LoVo (cell line): ENCODE measurements at places on chromosomes 16 and 17.

GRCh38 chr17:48213797-48214196 is 106.2 kb downstream of the SNX11 start:
- no peak for DNase-seq

DNA sequence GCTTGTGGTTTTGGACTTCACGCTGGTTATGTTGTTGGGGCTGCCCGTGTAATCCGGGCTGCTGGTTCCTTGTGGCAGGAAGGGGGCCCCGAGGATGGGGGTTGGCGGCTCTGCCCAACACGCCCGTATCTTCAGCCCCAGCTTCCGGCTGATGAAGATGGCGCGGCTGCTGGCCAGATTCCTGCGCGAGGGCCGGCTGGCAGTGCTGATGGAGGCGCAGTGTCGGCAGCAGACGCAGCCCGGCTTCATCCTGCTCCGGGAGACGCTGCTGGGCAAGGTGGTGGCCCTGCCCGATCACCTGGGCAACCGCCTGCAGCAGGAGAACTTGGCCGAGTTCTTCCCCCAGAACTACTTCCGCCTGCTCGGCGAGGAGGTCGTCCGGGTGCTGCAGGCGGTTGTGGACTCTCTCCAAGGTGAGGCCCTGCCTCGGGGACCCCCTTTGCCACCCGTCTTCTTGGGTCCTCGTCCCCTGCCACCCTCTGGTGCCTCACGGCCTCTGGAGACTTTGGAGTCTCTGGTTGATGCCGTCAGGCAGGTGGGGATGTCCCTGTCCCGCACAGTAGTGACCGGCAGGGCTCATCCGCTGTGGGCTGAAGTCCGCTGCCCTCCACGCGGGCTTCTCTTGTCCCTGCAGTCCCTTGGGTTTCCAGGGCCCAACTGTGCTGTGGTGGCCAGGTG is 2.2 kb downstream of the TELO2 start:
- DNase-seq = no peak

DNA sequence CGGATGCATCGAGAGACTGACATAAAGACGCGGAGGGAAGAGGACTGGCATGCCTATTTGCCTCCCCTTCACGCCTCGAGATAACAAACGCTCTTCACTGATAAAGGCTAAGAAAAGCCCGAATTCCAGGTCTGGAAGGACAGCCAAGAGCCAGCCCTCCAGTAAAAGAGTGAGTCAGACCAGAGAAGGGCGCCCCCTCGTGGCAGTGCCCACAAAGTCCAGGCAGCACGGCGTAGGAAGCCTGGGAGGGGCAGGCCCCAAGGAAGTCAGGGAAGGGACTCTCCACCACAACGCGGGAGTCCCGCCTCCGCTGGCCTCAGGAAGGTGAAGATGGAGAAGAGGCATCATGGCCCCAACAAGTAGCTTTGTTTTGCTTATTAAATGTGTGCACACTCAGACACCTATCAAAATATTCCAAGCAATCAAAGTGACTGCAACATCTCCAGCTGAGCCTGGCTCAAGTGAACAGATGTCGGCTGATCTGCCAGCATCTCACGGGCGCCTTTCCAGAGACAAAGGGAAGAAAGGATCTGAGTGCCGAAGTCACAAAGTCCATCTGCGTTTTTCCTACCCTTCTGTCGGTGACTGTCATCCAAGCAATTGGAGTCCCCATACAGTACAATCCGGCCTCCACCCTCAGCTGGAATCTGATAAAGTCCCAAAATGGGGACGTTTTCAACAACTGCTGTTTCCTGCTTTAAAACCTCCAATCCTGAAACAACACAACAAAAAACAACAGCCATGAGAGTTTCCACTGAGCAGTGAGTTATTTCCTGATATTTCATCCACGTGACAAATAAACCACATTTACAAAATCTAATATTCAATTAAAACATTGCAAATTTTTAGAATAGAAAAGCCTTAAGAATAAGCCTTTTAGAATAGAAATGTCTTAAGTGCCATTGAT is 20.4 kb upstream of the SLC38A8 start:
- DNase-seq = peak; percentile 49

GRCh38 chr17:59762049-59762823 is 54.8 kb downstream of the VMP1 start:
- no peak for DNase-seq

DNA sequence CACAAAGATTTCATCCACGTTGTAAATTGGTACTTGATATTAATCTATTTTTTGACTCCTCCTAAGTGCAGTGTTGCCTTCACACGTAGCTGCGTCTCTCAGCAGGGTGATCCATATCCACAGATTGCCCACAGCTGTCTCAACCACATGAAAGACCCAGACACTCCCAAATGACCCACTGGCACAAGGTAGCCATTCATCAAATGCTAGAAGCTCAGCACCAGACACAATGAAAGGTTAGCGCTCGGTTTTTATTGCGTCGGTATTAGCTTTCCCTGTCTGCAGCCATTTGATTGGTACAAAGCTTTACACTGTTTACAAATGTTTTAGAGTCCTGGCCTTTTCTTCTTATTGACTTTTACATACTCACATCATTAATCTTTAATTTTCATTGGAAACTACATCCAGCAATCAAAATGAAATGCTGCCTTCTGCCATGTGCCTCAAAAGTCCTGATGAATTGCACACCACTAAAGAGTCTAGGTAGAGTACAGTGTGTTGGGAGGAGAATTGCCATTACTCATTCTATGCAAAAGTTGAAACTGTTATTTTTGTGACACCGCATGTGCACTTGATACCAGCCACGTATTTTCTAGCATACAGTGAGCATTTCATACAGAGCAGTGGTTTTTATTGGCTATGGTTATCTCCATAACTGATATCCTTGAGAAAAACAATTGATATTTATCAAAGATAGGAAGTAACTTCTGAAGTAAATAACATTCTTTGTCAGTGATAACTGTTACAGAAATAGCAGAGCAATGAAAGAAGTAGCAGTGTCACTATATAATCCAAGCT is 127.3 kb upstream of the NUDT7 start:
- no peak for DNase-seq

DNA sequence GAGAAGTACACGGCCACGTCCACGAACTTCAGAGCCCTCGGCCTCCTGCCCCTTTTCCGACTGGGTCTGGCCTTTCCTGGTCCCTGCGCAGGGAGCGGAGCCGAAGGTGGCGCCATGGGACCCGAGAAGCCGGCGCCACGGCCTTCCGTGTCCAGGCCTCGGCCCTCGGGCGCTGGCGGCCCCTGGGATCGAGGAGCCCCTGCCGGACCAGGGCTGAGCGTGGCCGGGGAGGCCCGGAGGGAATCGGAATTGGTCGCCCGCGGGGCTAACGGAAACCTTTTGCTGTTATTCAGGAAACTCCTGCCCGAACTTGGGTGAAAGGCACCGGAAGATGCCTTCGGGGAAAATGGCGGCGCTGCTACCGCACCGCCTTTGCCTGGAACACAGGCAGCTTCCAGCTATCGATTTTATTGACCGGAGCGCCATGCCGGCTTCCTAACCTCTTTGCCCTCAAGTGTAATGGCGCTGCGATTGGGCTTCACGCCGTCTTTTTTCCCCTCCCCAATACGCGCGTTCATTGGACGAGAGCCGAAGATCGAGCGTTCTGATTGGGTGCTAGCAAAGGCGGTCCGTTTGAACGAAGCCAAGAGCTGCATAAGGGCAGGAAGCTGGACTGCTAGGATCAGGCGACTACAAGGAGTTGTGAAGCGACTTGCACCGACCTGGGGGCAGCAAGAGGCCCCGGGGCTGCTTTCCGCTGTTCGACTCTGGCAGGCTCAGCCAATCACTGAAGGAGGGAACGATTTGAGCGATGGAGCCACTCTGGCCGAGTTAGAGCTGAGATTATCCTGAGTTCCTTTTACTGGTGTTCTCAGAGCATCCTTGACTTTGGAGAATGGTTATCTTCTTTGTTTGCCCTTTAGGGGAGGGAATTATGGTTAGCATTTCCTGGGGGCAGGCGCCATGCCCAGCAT is at the start of gene ZNF689:
Gene ZNF689, minus strand, starts transcription at position 464 of the 914 bp plus-strand sequence. Its CDS starts 348 bp downstream, at position 116.
- DNase-seq = peak; percentile 96

- DNase-seq = no peak
These were observed 5.2 kb downstream of the ZNF764 start for GRCh38 chr16:30552956-30553355.

DNA sequence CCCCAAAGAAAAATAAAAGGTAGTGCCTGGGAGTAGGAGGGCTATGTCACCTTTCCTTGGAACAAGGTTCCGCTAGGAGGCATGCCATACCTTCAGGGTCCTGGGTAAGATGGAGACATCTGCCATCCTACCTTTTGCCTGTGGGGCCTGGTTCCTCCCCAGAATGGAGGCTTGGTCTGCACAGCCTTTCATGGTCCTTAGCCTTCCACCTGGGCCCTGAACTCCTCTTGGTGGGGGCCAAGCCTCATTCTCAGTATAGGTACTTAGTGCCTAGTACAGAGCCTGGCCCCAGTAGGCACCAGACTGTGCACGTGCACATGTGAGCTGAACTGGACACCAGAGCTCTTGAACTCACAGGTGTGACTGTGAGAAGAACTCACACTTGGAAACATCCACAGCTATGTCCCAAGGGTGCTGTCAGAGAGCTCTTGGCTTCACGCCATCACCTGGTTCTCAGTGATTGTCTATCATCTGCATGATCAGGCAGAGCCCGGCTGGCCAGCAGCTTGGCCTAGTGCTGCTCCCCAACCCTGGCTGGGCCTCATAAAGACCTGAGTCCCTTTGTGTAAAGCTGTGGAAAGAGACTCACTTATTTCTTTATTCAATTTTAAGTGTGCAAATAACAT is 143.2 kb downstream of the SOCS1 start:
- no peak for DNase-seq

DNA sequence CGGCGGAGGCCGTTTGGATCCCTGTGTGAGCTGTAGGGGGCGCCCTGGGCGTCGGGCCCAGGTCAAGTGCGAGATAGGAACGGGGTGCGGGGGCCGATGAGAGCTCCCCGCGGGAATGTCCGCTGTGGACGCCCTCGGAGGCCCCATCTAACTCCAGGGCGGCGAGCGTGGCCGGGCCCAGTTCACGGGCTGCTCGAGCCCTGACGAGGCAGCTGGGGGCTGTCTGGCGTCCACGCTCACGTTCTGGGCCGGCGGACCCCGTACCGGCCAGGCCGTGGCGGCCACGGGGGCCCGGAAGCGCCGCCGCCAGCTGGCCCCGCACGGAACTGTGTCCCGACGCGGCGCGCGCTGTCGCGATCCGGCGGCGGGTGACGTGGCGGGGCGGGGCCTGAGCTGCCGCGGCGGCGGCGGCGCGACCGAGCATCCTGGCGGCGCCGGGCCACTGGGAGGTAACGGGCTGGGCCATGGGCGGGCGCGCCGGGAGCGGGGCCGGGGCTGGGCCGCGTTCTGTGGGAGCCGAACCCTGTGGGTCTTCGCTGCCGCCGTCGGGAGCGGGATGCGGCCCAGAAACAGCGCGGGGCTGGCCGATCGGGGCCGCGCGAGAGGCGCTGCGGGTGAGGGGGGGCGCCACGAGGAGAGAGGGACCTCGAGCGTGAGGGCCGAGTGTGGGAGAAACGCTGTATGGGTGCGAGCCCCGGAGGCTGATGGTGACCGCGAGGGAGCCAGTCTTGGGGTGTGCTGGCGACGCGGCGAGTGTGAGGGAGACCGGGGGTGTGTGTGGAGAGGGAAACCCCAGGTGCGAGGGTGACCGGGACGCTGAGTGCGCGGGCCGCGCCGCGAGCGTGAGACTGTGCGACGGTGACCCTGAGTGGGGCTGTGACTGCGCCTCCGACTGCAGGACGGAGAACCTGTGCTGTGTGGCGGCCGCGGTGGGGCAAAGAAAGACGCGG is at the start of gene SLC7A6:
Gene SLC7A6, plus strand, starts transcription at position 399 of the 950 bp plus-strand sequence. CDS start 10,201 bp downstream, outside the sequence.
- peak; percentile 82 for DNase-seq

GRCh38 chr17:46851029-46851741 is at the start of gene WNT9B:
TSS of gene WNT9B (plus strand) at chr17:46851583. CDS start at chr17:46851639, 56 bp downstream.
- peak; percentile 58 for DNase-seq

- DNase-seq = no peak
These were observed 5.5 kb downstream of the CCDC42 start for GRCh38 chr17:8739097-8739496.

- DNase-seq = no peak
These were observed 678 bp downstream of the MGAT5B start for GRCh38 chr17:76868669-76869495.

GRCh38 chr16:87324411-87325275 is 7.5 kb upstream of the C16orf95 start:
- peak; percentile 7 for DNase-seq

DNA sequence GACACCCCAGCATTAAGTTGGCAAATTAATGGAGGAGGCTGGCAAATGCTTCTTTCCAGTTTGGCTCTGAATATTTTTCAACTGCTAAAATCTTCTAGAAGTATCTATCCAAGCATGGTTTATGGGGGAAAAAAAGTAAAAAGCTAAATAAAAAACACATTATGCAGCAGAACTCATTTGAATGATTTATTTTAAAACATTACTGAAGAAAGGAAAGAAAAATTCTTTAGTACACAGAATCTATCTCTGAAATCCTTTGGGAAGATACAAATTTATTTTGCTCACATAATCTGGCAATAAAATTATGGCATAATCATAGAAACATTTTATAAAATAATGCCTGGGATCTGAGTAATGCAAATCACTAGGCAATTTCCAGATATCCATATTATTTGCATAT is 328.1 kb upstream of the MON1B start:
- DNase-seq = no peak

- no peak for DNase-seq
These were observed 293.3 kb downstream of the MAF start for GRCh38 chr16:79307214-79307613.

DNA sequence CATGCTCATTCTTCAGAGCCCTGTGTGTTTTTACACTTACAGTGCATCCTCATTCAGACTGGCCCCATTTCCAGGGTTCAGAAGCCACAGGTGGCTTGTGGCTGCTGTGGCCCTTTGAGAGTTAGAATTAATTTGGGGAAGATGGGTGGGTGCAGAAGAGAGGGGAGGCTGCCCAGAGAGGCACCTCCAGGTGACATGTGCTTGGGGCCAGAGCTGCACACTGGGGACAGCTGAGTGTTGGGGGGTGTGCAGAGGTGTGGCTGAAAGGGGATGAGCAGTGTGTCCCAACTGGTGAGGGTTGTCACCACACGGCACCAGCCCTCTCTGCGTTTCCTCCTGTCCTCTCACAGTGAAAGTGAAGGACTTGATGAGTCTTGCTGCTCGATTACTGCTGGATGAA is 6.9 kb upstream of the EIF1 start:
- DNase-seq = no peak

DNA sequence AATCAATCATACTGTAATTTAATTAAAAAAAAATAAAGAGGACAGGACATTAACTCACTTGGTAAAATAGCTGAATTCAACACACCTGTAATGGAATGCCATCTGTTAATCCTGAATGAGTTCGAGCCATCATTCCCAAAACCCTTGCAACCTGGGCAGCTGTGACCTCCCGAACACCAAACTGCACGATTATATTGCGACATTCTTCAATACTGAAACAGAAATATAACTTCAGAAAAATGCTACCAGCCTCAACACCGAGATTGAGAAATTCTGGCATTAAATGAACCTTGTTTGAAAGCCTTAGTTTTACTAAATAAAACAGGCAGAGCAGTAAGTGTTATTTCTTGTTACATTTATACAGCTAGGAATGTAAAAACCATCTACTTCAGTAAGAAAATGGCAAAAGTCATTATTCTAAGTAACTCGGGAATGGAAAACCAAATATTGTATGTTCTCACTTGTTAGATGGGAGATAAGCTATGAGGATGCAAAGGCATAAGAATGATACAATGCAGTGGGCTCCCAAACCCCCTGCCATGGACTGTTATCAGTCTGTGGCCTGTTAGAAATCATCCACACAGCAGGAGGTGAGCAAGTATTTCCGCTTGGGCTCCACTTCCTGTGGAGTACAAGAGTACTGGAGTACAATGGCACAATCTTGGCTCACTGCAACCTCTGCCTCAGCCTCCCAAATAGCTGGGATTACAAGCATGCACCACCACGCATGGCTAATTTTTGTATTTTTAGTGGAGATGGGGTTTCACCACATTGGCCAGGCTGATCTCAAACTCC is 46.5 kb downstream of the CNOT1 start:
- no peak for DNase-seq

- no peak for DNase-seq
These were observed 15.5 kb upstream of the TIMP2 start for GRCh38 chr17:78940708-78941107.
